Bronchial epithelial cell (primary cell): ENCODE measurements at places on chromosomes 6 and 20. TPM values are rescaled to one million over a fixed set of nuclear protein-coding genes. Genes with fewer than 3 reads are reported as not detected.

Gene PNLDC1
- total RNA-seq, result 0.13 and 0.26 TPM in 2 replicates

Gene ATG5
- 56.6 and 76.0 TPM in 2 replicates for total RNA-seq

Gene CD109
- 23.6 and 27.4 TPM in 2 replicates for total RNA-seq

Gene SPATA25
- 0.53 and 0.90 TPM in 2 replicates for total RNA-seq

Gene SYNE1
- total RNA-seq, result 15.8 and 32.9 TPM in 2 replicates
